ENCODE measurements at places on chromosomes 3 and 15. TPM values are rescaled to one million over a fixed set of nuclear protein-coding genes. Genes with fewer than 3 reads are reported as not detected.
A peak's percentile ranks its signal among the peaks of the same experiment; 100 is the strongest.

- peak; percentile 30 for DNase-seq
- H3K27ac ChIP-seq: peak overlapping the region; percentile 89
- H3K27me3 ChIP-seq: no peaks in the 10 kb centered on the region
- peaks cover 8% of the 10 kb centered on the region for H3K36me3 ChIP-seq
- peak overlapping the region; percentile 69 for H3K4me3 ChIP-seq
These were observed 3.5 kb downstream of the FURIN start for GRCh38 chr15:90871716-90872485.

The CHST13 gene
- not detected for polyA plus RNA-seq

GRCh38 chr15:66703540-66703941 lies 1.5 kb downstream of the SMAD6 start:
- H3K27me3 ChIP-seq: no peaks in the 10 kb centered on the region
- DNase-seq: no peak
- peaks cover 44% of the 10 kb centered on the region for H3K4me1 ChIP-seq
- H3K27ac ChIP-seq: peak overlapping the region; percentile 80

DNA sequence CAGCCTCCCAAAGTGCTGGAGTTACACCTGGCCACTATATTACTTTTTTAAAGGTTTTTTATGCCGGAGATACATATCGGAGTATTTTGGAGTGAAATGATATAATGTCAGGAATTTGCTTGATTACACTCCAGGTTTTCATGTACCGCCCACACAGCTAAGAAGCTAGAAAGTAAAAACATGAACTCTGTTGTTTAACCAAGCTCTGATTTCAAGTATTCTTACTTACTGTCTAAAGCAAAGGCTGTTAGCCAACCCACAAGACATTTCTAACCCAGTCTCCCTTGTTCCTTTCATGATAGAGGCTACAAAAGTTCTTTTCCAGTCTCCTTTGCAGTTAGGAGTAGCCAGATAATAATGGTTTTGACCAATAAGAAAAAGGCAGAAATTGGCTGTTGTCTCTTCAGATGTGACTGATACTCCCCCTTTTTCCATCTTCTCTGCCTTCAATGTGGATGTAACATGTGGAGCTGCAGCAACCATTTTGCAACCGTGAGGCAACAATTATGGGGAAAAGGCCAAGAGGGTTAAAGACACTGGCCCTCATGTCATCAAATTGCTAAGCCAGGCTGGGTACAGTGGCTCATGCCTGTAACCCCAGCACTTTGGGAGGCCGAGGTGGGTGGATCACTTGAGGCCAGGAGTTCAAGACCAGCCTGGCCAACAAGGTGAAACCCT lies 6.1 kb upstream of the CP start:
- no peak overlapping the region for H3K4me3 ChIP-seq
- H3K4me1 ChIP-seq: peaks cover 18% of the 10 kb centered on the region
- H3K27me3 ChIP-seq: no peaks in the 10 kb centered on the region
- no peak for DNase-seq

- H3K4me3 ChIP-seq: no peak overlapping the region
- H3K27me3 ChIP-seq: no peaks in the 10 kb centered on the region
- H3K36me3 ChIP-seq: no peaks in the 10 kb centered on the region
These were observed 108.0 kb downstream of the BBX start for GRCh38 chr3:107630779-107631178.

DNA sequence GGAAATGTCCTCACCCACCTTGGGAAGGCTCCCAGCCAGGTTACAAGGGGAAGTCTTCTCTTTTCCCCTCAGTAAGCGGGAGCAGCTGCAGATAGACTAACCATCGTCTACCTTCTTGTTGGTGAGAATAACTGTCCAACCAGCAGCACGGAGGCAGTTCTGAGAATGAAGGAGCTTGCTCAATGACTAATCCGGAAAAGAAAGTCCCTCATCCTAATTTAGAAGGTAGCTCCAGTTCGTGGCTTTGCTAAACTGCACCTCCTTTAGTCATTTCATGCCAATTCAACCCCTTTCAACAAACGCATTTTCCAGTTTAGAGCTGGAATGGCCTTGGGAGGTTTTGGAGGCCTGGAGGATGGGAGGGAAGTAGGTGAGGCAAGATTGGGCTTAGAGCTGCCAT lies 527.4 kb upstream of the PROK2 start:
- H3K27me3 ChIP-seq: peaks cover 17% of the 10 kb centered on the region
- no peak overlapping the region for H3K27ac ChIP-seq
- H3K36me3 ChIP-seq: no peaks in the 10 kb centered on the region
- DNase-seq: no peak

- peak; percentile 64 for DNase-seq
- H3K4me3 ChIP-seq: no peak overlapping the region
- no peak overlapping the region for H3K27ac ChIP-seq
- H3K4me1 ChIP-seq: no peaks in the 10 kb centered on the region
- no peaks in the 10 kb centered on the region for H3K36me3 ChIP-seq
- H3K27me3 ChIP-seq: no peaks in the 10 kb centered on the region
These were observed 8.7 kb downstream of the IMPG2 start for GRCh38 chr3:101311676-101312075.

DNA sequence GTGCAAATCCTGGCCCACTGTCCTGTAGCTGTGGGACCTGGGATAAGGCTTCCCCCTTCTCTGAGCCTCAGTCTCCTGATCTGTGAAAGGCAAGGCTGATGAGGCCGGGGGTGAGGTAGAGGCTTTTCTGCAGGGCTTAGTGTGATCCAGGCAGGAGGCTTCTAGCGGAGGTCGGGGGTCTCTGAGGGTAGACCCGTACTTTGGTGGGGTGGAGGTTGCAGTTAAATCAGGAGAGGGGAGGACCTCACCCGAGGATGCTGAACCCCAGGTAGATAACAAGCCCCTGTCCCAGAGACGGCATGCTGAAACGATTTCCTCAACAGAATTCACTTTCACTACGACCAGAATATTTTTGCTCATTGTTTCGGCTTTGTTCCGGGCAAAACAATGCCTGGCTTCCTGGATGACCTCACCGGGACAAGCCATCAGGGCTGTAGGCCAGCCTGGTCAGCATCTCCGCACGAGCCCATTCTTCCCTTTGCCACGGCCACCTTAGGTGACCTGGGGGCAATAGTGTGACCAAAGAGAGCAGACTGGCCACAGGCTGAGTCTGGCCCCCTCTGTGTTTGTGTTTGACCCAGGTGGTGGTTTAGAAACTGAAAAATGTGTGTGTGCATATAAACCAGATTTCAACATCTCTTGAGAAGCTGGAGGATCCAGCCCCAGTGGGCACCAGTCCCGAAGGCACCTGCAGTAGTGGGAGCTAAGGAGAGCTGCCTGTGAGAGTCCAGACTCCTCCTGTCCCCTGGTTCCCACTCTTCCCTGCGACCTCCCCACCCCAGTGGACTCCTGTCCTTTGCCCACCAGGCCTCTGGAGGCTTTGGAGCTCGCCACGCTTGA lies 33.0 kb downstream of the SLC6A6 start:
- no peaks in the 10 kb centered on the region for H3K36me3 ChIP-seq
- peaks cover 77% of the 10 kb centered on the region for H3K4me1 ChIP-seq
- no peak overlapping the region for H3K4me3 ChIP-seq
- H3K27ac ChIP-seq: peak overlapping the region; percentile 92
- no peaks in the 10 kb centered on the region for H3K27me3 ChIP-seq

DNA sequence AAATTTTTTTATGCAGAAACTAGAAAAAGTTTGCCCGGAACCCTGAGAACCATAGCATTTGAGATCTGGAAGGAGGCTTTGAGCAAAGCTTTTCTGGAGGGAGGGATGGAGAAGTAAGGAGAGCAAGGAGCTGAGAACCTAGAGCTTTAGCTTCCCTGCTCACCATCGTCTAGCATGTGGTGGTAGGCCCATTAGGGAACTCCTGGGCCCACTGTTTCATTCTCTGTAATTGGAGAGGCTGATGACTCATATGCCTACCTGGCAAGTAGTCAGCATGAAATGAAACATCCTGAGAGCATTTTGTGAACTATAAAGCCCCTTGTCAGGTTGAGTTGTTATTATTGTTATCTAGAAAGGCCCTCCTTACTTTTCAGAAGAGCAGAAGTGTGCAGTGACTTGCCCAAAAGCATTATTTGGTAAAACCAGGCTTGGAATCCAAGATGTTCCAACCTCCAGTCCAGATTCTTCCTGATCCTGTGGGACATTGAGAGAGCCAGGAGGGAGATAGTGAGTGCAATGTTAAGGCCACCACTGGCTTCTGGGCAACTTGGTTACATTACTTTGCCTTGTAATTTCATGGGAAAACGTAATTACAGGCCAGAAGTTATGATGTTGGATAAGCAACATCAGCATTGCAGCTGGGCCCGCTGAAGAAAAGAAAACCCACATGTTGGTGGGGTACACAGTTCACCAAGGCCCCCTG lies 104.5 kb upstream of the BFSP2 start:
- H3K27ac ChIP-seq: no peak overlapping the region
- no peak overlapping the region for H3K4me3 ChIP-seq
- peaks cover 42% of the 10 kb centered on the region for H3K4me1 ChIP-seq
- no peaks in the 10 kb centered on the region for H3K27me3 ChIP-seq

The GOLIM4 gene
- 8.1 TPM for polyA plus RNA-seq

The LINGO1 gene
- polyA plus RNA-seq: 0.30 TPM

- peak; percentile 88 for DNase-seq
- H3K4me3 ChIP-seq: no peak overlapping the region
- H3K36me3 ChIP-seq: no peaks in the 10 kb centered on the region
- peak overlapping the region; percentile 84 for H3K27ac ChIP-seq
- H3K27me3 ChIP-seq: no peaks in the 10 kb centered on the region
These were observed 55.2 kb downstream of the SPTSSB start for GRCh38 chr3:161316006-161316689.

DNA sequence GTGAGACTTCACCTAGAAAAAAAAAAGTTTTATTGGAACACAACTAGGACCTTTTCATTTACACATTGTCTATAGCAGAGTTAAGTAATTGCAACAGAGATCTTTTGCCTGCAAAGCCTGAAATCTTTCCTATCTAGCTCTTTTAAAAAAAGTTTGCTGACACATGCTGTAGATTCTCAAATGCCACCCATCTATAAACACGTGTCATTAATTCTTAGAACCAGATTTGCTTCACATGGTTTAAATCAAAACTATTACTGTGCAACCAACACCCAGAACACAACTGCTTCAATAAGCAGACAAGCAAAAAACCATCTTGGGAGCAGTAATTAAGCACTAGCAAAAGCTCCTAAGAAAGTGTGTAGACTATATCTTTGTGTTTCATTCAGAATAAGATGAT lies 55.0 kb downstream of the OXSM start:
- no peaks in the 10 kb centered on the region for H3K4me1 ChIP-seq
- no peak overlapping the region for H3K27ac ChIP-seq
- DNase-seq: no peak
- H3K4me3 ChIP-seq: no peak overlapping the region
- H3K36me3 ChIP-seq: no peaks in the 10 kb centered on the region

The IL17RE gene
- 1.6 TPM for polyA plus RNA-seq

DNA sequence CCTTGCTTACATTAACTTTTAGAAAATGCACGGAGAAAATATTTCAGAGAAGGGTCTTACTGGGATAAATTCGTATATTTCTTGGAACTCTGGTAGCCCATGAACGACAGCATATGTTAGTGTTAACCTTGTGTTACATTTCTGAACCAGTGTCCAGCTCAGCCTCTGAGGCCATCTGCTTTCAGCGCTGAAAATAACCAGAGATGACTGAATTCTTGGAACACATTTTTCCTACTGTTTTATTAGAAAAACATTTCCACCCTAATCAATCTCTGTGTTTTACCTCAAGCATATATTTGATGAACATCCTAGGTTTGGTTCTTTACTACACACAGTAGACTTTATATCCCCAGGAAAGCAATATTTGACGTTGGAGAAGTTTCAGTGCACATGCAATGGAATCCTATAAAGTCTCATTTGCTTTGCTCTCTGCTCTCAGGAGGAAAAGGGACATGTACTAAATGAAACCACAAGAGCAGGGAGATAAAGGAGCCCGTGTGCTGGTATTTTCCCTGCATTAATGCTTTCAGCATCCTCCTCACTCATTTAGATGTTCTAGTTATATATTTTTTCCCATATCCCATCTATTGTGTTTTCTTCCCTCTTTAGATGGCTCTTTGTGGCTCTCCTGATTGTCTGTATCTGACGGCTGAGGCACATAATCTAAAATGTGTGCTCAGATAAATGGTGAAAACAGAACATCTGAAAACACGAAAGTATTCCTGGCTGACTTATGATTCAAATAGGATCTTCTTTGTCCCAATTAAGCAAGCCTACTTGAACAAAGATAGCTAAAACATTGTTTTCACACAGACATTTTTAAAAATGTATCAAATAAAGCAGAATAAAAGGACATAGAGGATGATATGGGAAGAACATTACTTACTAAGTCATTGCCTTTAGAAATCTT lies 151.7 kb upstream of the KCNMB2 start:
- H3K27ac ChIP-seq: no peak overlapping the region
- H3K27me3 ChIP-seq: no peaks in the 10 kb centered on the region
- H3K4me1 ChIP-seq: peaks cover 35% of the 10 kb centered on the region
- no peak overlapping the region for H3K4me3 ChIP-seq

The IMPG2 gene
- polyA plus RNA-seq: 0.30 TPM

The CHRM5 gene
- polyA plus RNA-seq: 0.03 TPM

DNA sequence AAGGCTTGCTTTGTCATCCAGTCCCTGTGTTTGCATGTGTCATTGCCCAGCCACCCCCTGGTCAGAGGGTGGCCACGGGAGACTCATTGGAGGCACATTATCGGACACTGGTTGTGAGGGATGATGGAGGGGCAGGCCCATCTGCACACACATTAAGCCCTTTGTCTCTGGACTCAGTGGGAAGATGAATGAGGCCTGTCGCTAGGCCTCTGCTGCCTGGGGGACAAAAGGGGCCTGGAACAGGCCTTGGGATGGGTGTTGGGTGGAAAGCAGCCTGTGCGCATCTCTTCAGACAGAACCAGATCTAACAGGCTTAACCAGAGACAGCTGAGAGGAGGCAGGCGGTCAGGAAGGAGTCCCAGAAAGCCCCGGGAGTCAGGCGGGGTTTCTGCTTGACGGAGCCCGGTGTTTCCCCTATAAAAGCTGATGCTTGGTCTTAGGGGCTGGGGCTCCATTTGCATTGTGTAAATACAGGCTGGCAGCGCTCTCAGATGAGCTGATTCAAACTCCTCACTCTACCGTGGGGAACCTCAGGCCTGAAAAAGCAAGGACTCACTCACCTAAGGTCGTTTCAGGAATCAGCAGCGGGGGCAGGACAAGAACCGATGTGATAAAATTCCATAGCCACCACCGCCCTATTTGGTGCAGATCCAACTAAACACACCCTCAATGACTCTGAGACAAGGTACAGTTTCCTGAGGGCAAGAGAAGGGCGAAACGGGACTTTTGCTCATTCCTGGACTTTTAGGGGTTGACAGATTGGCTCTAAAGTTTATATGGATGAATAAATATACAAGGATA lies 17.1 kb upstream of the SKIC8 start:
- no peaks in the 10 kb centered on the region for H3K4me1 ChIP-seq
- no peak for DNase-seq
- H3K36me3 ChIP-seq: no peaks in the 10 kb centered on the region
- H3K4me3 ChIP-seq: no peak overlapping the region
- H3K27me3 ChIP-seq: no peaks in the 10 kb centered on the region

GRCh38 chr3:48662753-48663488 lies at the start of gene CELSR3:
CELSR3 (minus strand) TSS chr3:48662886; CDS start chr3:48662634, 252 bp downstream.
- DNase-seq: peak; percentile 47
- peaks cover 6% of the 10 kb centered on the region for H3K4me1 ChIP-seq
- no peaks in the 10 kb centered on the region for H3K36me3 ChIP-seq

- H3K27me3 ChIP-seq: no peaks in the 10 kb centered on the region
- peak overlapping the region; percentile 97 for H3K27ac ChIP-seq
- no peaks in the 10 kb centered on the region for H3K36me3 ChIP-seq
- H3K4me1 ChIP-seq: peaks cover 30% of the 10 kb centered on the region
- H3K4me3 ChIP-seq: peak overlapping the region; percentile 17
These were observed 1.1 kb upstream of the ECT2 start for GRCh38 chr3:172749230-172749965.

Data from endothelial cell of umbilical vein (primary cell).